Activated CD4-positive, alpha-beta T cell treated with anti-CD3 and anti-CD28 coated beads, Interleukin-2, amount 50 U/mL, for 16 hours (primary cell): ENCODE measurements at places on chromosomes 12 and 14.

- no peak for DNase-seq
These were observed 82.6 kb downstream of the C2CD5 start for GRCh38 chr12:22461786-22462185.

GRCh38 chr12:15122344-15122743 lies 98.9 kb downstream of the RERG start:
- no peak for DNase-seq

GRCh38 chr12:52275686-52276085 lies 1.2 kb downstream of the KRT86 start:
- DNase-seq = no peak

GRCh38 chr14:102557434-102558226 lies 34.8 kb upstream of the RCOR1 start:
- DNase-seq = no peak

DNA sequence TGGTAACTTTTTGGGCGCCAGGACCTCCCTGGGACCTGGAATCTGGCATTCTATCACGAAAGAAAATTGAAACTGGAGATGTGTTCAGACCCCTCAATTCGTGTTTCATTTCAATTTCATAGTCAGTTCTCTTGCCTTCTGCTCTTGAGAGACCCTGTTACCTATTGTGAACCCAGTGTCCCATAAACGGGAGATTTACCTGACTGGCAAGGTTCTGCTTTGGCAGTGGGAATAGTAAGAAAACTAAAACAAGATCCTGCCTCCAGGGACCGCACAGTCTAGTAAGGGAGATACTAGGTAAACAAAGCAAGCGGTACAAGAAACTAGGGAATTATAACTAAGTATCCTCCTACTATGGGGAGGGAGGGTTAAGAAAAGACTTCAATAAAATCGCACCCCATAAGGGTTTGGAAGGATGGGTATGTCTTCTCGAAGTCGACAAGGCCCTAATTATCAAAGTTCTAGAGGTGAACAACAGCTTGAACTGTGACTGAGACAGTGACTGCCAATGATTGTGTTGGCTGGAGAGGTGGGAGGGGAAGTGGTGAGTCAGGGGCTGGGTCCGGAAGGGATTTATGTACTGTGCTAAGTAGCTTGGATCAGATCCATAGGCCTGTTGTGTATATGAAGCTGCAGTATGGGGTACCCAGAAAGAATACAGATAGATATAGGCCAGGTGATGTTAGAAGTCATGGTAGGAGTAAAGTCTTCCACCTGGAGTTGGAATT lies 754 bp downstream of the ACSS3 start:
- DNase-seq = no peak

- DNase-seq = no peak
These were observed 183.8 kb upstream of the HMGA2 start for GRCh38 chr12:65640489-65640901.

DNA sequence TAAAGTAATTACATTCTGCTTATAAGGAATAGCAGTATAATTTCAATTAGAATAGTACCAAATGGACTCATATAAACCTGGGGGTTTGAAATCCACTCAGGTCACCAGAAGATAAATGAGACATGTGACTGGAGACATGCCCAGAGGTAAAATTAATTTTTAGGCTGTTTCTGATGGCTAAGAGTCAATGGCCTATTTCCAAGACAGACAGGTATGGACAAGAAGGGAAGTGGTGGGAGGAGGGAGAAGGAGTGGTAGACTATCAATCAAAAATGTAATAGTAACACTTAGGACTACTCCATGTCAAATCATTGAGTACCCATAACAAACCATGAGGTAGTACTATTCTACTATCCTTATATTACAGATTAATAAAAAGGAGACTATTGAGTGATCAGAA lies 544.0 kb downstream of the GALC start:
- DNase-seq = no peak

- DNase-seq = no peak
These were observed 108.2 kb upstream of the NAV3 start for GRCh38 chr12:77722536-77722935.

DNA sequence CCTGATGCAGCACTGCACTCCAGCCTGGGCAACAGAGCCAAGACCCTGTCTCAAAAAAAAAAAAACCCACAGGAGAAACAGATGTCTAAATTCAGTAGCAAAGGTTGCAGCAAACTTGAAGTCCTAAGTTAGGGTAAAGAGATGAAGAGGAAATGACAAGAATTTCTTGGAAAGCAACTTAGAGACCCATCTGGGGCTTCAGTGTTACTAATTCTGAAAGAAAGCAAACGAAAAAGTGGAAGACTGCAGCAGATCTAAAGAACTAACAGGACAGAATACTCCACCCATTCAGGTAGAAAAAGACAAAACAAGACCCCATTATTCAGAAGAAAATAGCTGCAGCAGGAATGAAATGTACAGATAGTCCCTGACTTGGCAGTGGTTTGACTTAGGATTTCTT lies 31.9 kb downstream of the RESF1 start:
- peak; percentile 78 for DNase-seq

DNA sequence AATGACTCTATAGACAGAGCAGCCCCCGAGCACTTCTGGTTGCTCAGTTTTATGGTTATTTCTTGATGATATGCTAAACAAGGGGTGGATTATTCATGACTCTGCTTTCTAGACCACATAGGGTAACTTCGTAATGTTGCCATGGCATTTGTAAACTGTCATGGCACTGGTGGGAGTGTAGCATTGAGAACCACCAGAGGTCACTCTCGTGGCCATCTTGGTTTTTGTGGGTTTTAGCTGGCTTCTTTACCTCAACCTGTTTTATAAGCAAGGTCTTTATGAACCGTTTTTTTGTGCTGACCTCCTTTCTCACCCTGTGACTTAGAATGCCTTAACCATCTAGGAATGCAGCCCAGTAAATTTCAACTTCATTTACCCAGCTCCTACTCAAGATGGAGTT lies 1036.2 kb upstream of the FLRT2 start:
- DNase-seq = no peak

DNA sequence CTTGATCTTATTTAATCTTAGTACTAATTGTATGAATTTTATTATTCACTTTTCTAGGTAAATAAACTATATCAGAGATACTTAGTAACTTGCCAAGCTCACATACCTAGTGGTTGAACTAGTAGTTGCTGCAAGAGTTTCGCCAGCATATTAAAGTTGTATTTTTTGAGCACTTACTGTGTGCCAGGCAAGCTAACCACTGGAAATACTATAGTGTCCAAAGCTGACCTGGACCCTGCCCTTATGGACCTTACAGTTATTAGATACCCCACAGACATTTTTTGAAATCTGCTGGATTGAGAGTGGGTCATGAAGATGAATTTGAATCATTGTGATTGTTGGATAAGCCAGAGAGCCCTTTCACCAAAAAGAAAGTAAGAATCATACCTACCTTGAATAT lies 125.0 kb downstream of the RAD51B start:
- no peak for DNase-seq

GRCh38 chr14:33657476-33657875 lies 293.4 kb downstream of the EGLN3 start:
- DNase-seq = no peak

DNA sequence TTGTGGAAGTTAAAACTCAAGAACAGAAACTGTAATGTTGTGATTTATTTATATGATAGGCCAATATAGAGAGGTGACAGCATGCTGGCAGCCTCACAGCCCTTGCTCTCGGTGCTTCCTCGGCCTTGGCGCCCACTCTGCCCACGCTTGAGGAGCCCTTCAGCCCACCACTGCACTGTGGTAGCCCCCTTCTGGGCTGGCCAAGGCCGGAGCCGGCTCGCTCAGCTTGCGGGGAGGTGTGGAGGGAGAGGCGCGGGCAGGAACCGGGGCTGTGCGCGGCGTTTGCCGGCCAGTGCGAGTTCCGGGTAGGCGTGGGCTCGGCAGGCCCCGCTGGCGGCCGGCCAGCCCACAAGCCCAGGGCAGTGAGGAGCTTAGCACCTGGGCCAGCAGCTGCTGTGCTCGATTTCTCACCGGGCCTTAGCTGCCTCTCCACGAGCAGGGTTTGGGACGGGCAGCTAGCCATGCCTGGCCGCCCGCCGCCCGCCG lies 65.8 kb upstream of the SLC8A3 start:
- DNase-seq = no peak

- DNase-seq = no peak
These were observed 129.0 kb downstream of the RBM19 start for GRCh38 chr12:113837084-113837483.

DNA sequence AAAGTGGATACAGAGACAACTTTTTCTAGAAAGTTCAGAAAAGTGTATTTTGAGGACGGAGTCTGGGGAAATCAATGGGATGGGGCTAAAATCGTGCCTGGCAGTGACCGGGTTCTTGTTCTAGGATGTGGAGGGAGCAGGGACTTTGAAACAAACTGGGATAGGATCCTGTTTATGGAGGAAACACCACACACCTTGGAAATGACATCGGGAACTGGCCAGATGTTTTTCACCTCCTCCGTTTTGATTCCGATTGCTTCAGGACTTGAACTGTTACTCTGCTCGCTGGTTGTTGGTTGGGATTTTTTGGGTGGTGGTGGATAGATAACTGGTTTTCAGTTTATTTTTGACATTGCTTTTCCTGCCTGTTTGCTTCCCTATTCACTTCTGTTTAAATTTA lies 506 bp downstream of the EMP1 start:
- no peak for DNase-seq

- peak; percentile 37 for DNase-seq
These were observed 170.6 kb downstream of the OTOGL start for GRCh38 chr12:80269803-80270552.

DNA sequence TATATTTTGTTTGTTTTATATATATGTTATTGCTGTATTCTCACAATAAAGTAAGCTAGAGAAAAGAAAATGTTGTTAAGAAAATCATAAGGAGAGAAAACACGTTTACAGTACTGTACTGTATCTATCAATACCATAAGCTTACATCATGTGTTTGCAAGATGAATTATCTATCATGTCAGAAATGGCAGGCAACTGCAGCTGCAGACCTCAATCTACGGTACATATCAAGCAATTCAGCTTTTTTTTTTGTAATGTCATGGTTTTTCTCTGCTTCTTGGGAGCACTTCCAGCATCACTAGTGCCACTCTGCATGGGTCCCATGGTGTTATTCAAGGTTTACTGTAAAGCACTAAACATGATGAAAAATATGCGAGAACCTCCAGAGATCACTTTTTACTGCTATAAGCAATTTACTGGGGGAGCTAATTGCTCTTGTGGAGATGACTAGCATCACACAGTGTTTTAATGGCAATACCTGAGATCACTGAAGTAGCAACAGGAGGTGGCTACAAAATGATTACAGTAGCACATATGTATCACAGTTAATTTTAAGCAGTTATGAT lies 9.0 kb upstream of the KRT2 start:
- DNase-seq = no peak

- DNase-seq = no peak
These were observed 7.0 kb downstream of the B4GALNT3 start for GRCh38 chr12:466762-467161.

- DNase-seq = no peak
These were observed 63.3 kb upstream of the ABCD2 start for GRCh38 chr12:39682689-39683477.
